Memory B cell (primary cell): ENCODE measurements at places on chromosomes 1 and 21.

GRCh38 chr1:183023601-183024316, 539 bp downstream of the LAMC1 start:
- peak overlapping the region; percentile 23 for H3K27ac ChIP-seq
- H3K27me3 ChIP-seq, result peaks cover 1% of the 10 kb centered on the region
- H3K36me3 ChIP-seq, result peaks cover under 1% of the 10 kb centered on the region

GRCh38 chr1:221022331-221022730, 143.1 kb downstream of the HLX start:
- H3K4me3 ChIP-seq, result no peak overlapping the region
- no peak overlapping the region for H3K27ac ChIP-seq
- H3K4me1 ChIP-seq, result peaks cover 19% of the 10 kb centered on the region
- no peaks in the 10 kb centered on the region for H3K27me3 ChIP-seq
- DNase-seq, result no peak

- no peak for DNase-seq
- no peaks in the 10 kb centered on the region for H3K27me3 ChIP-seq
- H3K36me3 ChIP-seq, result peaks cover 2% of the 10 kb centered on the region
- peaks cover 31% of the 10 kb centered on the region for H3K4me1 ChIP-seq
- no peak overlapping the region for H3K27ac ChIP-seq
- no peak overlapping the region for H3K4me3 ChIP-seq
Measured at GRCh38 chr21:45079351-45079750, 5.0 kb downstream of the ADARB1 start.

DNA sequence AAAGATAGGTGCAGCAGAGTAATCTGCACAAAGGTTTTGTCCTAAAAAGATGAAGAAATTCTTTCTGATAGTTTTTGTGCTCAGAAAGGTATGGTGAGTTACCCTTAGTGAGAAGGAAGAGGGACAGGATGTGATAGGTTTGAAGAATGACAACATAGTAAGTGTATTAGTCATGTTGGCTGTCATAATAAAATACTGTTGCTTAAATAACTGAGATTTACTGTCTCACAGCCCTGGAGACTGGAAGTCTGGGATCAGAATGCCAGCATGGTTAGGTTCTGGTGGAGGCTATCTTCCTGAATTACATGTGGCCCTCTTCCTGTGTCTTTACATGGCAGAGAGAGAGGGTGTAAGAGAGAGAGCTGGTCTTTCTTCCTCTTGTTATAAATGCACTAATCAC, 965.2 kb downstream of the TTLL7 start:
- H3K27ac ChIP-seq, result no peak overlapping the region
- H3K27me3 ChIP-seq, result no peaks in the 10 kb centered on the region
- peaks cover 8% of the 10 kb centered on the region for H3K36me3 ChIP-seq
- H3K4me3 ChIP-seq, result no peak overlapping the region
- no peak for DNase-seq
- no peaks in the 10 kb centered on the region for H3K4me1 ChIP-seq
